Stimulated activated CD4-positive, alpha-beta T cell treated with anti-CD3 and anti-CD28 coated beads, Interleukin-1b, Interleukin-23, amount 100 ng/mL, for 48 hours (primary cell): ENCODE measurements at places on chromosomes 5 and 9.
A peak's percentile ranks its signal among the peaks of the same experiment; 100 is the strongest.

- DNase-seq = no peak
Observed at GRCh38 chr9:135167849-135168655, 80.6 kb downstream of the OLFM1 start.

DNA sequence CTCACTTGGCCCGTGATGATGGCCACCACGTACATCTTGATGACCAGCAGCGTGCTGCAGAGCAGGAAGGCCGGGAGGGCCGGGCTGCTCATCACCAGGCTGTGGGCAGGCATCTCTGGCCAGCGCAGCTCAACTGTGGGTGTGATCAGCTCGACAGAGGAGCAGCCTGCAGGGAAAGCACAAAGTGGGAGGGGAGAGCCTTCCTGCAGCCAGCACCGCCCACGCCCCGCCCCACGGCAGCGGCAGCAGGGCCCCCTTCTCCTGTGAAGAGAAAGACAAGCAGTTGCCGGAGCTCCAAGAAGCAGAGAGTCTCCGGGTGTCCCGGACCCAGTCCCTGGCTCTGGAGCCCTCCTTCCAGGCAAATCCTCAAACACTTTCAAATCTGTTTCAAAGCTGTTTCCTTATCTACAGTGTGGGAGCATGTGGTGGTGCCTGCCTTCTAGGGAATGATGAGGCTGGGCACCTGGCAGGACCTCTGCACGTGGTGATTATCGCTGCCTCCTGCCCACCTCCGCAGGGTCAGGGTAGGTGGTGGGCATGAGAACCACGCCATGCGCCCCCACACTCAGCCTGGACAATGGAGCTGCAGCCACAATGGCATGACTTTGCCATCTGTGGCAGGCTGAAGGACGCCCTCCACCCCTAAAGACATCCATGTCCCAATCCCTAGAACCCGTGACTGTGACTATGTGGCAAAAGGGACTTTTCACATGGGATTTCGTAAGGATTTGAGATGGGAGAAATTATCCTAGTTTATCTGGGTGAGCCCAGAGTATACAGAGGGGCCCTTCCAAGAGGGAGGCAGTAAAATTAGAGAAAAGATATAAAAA, at the start of gene PTGES:
PTGES (minus strand) TSS at position 143 of the 830 bp plus-strand sequence; CDS start at position 113, 30 bp downstream.
- DNase-seq = peak; percentile 41

DNA sequence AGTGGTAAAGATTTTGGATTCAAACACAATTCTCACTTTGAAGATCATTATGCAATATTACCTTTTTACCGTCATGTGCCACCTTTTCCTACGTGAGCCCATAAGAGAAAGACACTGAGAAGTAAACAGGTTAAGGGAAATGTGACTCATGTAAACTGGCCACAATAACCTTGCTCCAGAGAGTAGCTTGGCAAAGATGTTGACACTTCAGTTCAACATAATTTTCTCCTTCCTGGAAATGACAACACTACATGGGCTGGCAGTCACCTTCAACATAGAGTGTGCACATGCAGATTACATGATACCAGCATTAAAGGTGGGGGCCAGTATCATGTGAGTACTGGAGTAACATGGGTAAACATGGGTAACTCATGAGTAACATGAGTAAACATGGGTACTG, 141.9 kb downstream of the CDK5RAP2 start:
- no peak for DNase-seq

- DNase-seq = no peak
Observed at GRCh38 chr9:88927510-88927909, 63.8 kb upstream of the S1PR3 start.
